Inflammatory macrophage treated with lipopolysaccharide for 1 hour (primary cell): ENCODE measurements at places on chromosomes 4 and X.

DNA sequence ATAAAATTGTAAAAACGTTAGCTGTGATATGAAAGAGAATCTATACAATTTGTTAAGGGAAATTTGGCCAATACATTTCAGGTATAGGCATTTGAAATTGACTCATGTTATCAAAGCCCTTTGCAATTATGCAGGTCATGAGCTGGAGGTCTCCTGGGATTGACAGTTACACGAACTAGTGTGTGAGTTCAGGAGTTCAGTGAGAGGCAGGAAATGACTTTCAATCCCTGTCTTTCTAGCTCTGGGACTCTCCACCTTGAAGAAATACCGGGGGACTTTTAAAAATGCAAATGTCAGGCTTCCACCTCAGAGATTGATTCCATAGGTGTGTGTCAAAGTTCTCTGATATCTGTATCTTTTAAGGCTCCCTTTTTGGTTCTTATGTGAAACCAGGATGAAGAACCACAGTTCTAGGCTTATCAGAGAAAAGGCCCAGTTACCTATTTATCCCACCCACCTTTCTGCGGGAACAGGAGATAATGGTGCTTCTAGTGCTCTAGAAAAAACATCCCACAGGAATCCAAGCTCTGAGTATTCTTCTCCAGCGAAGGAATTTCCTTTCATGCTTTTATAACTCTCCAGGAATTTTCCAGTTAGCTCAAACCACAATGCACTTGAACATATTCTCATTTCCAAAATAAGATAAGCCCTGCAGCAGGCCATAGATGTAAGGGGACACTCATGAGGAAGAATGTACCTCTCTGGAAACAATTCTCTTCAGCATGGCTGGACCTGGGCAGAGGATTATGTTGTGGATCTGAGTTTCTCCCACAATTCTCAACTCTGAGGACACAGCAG is 501.0 kb downstream of the IDS start:
- no peak for DNase-seq

GRCh38 chr4:181194096-181194495 is 1049.1 kb upstream of the TENM3 start:
- DNase-seq: no peak

- no peak for DNase-seq
Measured at GRCh38 chr4:6109842-6110560, 90.3 kb downstream of the JAKMIP1 start.

- DNase-seq: no peak
Measured at GRCh38 chrX:35076061-35076460, 133.5 kb downstream of the FAM47B start.

- no peak for DNase-seq
Measured at GRCh38 chr4:118087366-118087765, 53.1 kb downstream of the NDST3 start.

GRCh38 chr4:133464311-133464710 is 315.2 kb downstream of the PCDH10 start:
- no peak for DNase-seq

GRCh38 chr4:144518181-144518895 is 127.6 kb upstream of the HHIP start:
- no peak for DNase-seq

GRCh38 chr4:53706422-53707032 is 115.2 kb upstream of the LNX1 start:
- DNase-seq: peak; percentile 70

DNA sequence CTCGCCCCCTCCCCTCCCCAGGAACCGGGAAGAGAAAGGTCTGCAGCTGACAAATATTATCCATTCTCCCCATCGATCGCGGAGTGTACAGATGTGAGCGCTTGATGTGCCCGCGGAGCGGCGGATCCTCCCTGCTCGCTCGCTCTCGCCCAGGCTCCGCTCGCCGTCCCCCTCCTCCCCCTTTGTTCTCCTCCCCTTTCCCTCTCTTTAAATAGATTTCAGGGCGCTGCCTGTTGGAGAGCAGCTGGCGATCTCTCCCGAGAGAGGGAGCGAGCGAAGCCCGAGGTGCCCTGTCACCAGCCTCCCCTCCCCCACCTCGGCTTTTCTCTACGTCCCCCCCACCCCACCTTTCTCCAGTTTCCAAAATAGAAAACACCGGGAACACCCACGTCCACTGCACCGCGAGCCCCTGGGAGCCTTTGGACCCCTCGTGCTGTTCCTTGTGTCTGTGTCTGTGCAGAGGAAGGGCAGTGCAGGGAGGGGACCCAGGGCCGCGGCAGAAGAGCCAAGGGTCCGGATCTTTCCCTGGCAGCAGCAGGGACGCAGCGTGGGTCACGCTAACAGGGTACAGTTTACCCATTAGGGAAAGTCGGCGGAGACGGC is 56.6 kb upstream of the BCOR start:
- DNase-seq: no peak

GRCh38 chr4:74266081-74266480 is 42.2 kb upstream of the EPGN start:
- DNase-seq: no peak

- no peak for DNase-seq
Measured at GRCh38 chr4:55069248-55069647, 56.1 kb downstream of the KDR start.

DNA sequence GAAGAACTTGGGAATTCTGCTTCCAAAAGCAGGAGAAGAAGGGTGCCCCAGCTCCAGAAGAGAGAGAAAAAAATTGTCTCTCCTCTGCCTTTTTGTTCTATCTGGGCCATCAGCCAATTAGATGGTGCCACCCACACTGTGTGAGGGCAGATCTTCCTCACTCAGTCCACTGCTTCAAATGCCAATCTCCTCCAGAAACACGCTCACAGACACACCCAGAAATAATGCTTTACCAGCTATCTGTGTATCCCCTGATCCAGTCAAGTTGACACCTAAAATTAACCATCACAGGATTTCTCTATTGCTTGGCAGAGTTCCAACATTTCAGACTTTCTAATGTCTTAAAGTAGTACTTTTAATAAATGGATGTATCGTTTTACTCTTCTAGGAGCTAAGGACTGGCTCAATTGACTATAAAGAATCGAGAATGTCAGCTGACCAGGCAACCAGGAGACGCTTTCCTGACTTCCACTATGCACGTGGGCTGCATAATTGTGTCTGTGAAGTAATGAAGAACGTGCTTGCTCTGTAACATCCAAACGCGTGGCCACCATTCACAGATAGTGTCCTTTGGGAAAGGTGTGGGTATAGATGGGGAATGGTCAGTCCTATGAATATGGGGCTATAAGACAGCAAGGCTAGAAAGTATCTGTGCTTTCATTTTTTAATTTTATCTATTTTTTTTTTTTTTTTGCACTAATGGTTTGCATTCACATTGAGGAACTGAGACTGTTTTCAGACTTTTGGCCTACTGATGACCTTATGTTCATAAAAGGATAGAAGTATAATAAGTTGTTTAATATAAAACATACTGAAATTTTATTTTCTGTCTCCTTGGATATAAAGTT is 9.9 kb upstream of the SMIM20 start:
- DNase-seq: no peak

DNA sequence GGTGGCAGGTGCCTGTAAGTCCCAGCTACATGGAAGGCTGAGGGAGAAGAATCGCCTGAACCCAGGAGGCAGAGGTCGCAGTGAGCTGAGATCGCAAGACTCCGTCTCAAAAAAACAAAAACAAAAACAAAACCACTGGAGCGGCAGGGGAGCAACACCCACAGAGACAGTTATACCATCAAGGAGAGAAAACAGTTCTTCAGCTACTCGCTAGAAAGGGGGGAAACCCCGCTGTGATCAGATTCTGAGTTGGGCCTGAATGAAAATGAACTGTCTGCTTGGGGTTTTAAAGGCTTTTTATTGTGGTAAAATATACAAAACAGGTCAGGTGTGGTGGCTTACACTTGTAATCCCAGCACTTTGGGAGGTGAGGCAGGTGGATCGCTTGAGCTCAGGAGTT is 16.8 kb upstream of the IRAK1 start:
- DNase-seq: no peak

DNA sequence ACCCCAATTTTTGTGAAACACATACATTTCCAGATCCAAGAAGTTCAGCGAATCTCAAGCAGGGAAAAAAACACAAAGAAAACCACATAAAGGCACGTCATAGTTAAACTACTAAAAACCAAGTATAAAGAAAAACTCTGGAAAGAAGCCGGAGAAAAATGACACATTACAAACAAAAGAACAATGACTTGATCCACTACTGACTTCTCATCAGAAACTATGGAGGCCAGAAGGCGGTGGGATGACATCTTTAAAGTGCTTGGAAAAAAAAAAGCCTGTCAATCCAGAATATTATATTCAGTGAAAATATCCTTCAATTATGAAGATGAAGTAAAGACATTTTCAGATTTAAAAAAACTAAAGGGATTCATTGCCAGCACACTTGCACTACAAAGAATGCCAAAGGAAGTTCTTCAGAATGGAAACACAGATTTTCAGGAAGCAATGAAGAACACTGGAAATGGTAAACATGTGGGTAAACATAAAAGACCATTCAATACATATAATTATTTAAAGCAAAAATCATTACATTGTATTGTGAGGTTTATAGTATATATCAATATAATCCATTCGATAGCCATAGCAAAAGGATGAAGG is 32.6 kb upstream of the PPP2R2C start:
- DNase-seq: no peak

- DNase-seq: no peak
Measured at GRCh38 chrX:19674041-19674789, 158.9 kb upstream of the MAP3K15 start.

- DNase-seq: no peak
Measured at GRCh38 chrX:8851231-8851886, 50.2 kb upstream of the FAM9A start.

DNA sequence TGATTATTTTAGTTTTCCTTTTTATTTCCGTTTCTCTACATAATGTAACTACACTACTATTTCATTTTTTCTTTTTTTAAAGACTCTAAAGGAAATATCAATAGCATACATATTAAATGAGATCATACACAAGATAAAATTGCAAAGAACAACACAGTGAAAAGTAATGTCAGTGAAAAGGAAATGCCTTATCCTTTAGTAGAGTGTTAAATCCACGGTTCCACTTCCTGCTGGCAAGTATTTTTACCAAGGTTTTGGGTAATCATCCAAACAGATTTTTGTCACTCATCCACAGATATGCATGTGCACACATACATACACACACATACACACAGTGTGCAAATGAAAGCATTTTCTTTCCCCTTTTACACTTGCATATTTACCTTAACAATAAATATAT is 548.9 kb downstream of the PPP4R3C start:
- DNase-seq: no peak

DNA sequence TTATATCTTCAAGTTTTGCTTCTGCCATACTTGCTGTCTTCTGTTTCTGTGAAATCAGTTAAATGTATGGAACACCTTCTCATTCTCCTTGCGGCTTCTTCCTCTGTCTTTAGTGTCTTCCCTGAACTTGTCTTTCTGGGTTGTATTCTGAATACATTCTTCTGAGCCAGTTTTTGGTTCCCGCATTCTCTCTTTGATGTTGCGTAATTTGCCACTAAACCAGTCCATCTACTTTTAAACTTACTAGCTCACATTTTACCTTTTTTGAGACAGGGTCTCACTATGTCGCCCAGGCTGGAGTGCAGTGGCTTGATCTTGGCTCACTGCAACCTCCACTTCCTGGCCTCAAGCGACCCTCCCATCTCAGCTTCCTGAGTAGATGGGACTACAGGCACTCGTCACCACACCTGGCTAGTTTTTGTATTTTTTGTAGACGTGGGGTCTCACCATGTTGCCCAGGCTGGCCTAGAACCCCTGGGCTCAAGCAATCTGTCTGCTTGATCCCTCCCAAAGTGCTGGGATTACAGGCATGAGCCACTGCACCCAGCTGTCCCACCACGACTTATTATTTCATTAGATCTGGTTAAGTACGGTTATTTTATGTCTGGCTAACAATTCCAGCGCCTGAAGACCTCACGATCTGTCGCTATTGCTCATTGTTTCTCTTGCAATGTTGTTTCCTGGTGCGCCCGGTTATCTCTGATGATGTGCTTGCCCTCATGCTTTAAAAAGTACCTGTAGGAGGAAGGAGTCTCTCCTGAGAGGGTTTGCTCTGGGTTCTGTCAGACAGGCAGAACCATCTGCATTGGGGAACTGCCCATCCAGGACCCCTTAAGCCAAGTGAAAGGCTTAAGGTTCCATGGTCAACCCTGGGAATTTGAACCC is 9.8 kb upstream of the FAM3A start:
- DNase-seq: no peak

DNA sequence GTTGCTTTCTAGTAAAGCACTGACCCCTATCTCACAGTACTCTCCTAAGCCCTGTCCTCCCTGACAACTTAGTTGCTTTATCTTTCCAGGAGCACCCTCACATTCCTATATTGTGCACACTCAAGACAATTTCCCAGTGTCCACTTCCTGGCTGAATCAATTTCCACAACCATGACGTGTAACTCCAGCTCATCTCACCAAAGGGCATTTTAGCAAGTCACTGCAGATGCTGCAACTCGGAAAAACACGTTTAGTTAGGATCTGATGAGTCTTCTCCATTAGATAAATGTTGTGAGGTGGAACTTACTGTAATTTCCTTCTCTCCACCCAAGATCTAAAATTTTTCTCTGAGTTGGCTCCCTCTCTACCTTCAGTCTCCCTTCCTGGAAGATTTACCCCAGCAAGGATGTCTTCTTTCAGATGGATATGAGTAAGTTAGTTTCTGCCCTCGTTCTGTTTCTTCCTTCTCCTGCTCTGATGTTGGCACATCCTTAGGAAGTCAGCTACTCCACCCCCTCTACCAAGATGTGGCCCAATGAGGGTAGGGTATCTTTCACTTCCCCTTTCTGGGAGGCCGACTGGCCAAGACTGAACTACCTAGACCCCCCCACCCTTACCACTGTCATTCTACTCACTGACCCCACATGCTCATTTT is 28.8 kb upstream of the IL13RA1 start:
- DNase-seq: peak; percentile 56

- DNase-seq: no peak
Measured at GRCh38 chr4:94766856-94767255, 9.1 kb downstream of the BMPR1B start.

DNA sequence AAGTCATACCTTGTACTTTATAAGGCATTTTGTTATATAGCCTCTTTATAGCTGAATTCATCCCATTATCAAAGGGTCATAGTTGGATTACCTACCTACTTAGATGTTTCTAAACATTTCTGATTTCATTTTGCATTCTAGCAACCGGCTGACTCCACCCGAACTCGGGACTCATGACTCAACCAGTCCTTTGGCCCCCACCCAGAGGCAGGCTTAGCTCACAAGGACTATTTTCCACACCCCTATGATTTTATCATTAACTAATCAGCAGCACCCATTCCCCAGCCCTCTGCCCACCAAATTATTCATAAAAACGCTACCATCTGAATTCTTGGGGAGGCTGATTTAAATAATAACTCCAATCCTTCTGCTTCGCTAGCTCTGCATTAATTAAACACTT is 79.9 kb upstream of the EGFL6 start:
- peak; percentile 69 for DNase-seq

- peak; percentile 50 for DNase-seq
Measured at GRCh38 chrX:136126872-136127406, 20.4 kb upstream of the FHL1 start.

DNA sequence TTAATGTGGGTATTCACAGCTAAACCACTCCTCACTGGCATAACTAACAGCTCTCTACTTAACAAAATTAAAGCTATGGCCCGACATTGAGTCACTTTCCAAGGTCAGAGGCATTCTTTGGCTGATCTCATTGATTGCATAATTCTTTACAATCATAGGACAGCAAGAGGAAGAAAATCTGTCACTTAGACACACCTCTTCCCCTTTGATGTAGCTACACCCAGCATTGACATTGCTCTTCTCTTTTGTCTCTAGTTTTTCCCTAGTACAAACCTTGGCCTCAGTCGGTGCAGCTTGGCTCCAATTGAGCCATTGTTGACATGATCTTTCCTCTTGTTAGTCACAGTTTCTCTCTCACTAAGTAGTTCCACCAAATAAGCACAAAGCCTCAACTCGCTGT is 313.3 kb upstream of the ACTRT1 start:
- DNase-seq: no peak
